ENCODE measurements at places on chromosomes 2 and 18.

DNA sequence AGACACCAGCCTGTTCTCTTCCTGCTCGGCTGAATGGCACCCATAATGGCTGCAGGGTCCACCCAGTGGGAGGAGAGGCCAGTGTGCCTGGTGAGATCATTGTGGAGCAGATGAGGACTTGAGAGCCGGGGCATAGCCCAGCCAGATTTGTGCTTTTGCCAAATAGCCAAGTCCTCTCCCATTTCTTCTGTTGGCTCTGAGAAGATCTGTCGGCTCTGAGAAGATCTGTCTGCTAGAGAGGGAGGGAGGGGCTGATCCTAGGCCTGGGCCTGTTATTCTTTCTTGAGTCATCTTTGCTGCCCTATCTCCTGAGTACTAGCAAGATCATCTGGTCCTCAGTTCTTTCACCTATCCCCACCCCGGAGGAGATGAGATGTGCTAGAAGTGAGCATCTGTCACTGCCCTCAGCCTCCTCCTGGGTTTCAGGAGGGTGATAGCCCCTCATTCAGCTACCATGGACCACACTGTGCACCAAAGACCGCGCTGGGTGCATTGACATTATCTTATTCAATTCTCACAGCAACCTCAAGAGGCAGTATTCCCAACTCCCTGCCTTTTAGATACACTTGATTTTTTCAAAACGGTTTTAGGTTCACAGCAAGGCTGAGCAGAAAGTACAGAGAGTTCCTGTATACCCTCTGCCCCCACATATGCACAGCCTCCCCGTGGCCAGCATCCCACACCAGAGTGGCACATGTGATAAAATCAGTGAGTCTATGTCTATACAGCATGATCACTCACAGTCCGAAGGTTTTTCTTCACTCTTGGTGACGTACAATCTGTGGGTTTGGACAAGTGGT, 98.6 kb downstream of the CAPN13 start:
- no peak for DNase-seq

DNA sequence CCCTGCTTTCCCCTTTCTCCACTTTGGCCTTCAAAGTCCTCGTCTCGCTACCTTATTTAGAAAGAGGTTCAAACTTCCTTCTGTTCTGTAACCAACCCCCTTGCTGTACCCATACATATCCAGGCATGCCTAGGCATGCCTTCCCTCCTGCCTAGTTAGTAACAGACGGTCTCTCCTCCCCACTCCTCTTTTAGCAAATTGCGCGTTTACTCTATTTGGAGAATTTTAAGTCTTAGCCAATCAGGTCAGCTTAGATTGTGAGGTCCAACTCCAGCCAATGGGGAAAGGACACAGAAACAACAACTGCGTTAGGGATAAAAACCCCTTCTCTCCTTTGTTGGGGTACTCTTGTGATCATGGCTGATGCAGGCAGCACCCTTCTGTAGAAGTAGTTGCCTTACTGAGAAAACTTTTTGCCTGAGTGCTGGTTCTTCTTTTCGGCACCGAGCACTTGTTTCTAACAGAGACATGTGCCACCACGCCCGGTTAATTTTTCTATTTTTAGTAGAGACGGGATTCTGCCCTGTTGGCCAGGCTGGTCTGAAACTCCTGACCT, 85.9 kb upstream of the FOXI3 start:
- no peak for DNase-seq

DNA sequence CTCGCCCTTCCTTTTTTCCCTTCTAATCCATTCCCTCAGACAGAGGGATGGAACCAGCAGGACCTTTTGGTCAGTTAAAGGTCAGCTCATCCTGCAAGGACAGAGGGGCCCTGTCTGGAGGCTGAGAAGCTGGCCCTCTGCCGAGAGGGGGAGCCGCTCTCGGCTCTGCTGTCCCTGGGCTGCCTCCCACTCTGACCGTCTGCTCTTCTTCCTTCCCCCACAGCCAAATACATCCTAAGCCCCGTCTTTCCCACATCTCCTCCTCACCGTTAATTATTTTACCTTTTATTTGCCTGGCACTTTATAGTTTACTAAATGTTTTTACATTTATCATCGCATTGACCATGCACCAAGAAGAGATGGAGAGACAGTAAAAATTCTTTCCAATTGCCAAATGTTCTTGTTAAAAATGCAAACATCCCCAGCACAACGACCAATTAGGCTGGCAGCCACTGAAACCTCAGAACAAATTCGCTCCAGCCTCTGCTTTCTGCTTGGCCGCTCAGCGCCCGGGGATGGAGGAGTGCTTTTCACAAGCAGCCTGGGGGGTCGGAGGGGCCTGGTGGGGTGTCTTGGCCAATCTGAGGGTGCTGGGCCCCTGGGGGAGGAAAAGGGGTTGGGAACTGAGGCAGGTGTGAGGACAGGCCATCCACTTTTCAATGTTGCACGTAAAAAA, 123.7 kb downstream of the TNS1 start:
- DNase-seq, result no peak

- DNase-seq, result no peak
These were observed 9.1 kb upstream of the FAM124B start for GRCh38 chr2:224410946-224411561.

GRCh38 chr2:21424375-21424774, 300.6 kb downstream of the TDRD15 start:
- no peak for DNase-seq

GRCh38 chr18:58196881-58197872, 153.2 kb downstream of the NEDD4L start:
- DNase-seq, result no peak

- no peak for DNase-seq
These were observed 1.2 kb downstream of the CABLES1 start for GRCh38 chr18:23136326-23137096.

DNA sequence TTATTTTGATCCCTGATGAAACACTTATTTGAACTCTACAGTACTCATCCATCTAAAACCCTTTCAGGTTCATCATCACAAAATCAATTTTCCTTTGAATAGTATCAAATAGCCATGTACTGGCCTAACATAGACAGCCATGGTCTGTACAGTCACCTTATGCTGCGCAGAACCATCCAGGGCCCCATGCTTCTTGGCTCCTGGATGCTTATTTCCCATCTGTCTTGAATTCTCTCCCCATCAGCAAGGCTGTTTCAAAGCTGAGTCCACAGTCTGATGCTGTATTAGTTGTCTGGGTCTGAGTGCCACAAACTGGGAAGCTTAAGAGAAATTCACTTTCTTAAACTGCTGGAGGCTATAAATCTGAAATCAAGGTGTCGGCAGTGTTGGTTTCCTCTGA, 290.2 kb downstream of the OSR1 start:
- no peak for DNase-seq

GRCh38 chr2:6202756-6203155, 510.6 kb downstream of the SOX11 start:
- no peak for DNase-seq

DNA sequence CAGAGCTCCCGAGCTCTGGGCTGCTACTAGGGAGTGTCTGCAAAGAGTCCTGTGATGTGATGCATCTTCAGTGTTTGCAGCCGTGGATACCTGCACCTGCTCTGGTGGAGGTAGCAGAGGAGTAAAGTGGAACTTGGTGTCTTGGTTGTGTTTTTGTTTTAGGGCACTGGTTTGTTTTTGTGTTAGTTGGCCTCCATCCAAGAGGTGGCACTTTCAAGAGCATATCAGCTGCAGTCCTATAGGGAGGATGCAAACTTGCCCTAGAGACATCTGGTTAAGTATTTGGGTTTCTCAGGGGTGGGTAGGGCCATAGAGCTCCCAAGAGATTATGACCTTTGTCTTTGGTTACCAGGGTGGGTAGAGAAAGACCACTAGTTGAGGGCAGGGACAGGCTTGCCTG, 1249.0 kb upstream of the FAM98A start:
- DNase-seq, result no peak

DNA sequence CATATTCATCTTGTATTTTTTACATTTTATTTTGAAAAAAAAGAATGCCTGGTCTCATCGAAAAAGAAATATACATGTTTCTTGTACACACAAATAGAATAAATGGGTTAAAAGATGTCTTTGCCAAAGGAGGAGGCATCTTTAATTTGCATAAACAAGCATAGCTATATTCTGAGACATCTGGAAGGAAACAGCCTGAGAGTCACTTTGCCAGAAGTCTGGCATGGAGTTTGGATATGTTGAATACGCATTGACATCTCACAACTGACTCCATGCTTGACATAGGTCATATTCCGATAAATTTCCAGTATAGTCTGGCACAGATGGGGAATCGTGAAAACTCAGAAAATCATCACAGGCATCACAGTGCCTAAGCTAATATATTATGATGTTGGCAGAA, 1317.5 kb upstream of the CELF4 start:
- no peak for DNase-seq

All from activated CD4-positive, alpha-beta T cell treated with anti-CD3 and anti-CD28 coated beads for 1 hour (primary cell).